ENCODE measurements at places on chromosomes 1 and 21.

DNA sequence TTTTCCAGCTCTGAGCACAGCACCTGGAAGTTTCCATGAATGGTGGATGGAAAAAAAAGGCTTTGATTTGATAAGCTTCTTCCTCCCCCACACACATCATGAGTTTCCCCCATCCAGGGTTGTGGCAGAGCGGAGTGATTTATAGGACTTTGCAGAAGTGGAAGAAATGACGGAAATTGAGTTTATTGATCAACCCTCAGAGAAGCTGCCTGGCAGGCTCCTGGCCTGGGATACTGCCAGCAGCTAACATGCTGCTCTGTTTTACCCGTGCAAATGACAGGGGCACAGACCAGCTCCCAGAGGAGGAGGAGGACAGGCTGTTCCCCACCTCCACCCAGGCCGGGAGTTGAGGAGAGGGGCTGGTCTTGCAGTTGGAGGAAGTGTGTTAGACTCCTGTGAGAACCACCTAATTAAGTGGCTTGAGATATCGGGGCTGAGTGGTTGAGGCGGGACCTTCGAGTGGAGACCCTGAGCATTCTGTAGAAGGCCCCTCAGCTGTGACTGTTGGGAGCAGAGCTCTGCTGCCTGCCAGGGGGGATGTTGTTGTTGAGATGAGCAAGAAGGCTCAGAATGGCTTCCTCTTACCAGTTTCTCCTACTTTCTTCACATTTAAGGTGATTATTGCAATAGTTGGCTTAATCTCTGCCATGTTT is 21.8 kb downstream of the ADORA1 start:
- no peak for DNase-seq

DNA sequence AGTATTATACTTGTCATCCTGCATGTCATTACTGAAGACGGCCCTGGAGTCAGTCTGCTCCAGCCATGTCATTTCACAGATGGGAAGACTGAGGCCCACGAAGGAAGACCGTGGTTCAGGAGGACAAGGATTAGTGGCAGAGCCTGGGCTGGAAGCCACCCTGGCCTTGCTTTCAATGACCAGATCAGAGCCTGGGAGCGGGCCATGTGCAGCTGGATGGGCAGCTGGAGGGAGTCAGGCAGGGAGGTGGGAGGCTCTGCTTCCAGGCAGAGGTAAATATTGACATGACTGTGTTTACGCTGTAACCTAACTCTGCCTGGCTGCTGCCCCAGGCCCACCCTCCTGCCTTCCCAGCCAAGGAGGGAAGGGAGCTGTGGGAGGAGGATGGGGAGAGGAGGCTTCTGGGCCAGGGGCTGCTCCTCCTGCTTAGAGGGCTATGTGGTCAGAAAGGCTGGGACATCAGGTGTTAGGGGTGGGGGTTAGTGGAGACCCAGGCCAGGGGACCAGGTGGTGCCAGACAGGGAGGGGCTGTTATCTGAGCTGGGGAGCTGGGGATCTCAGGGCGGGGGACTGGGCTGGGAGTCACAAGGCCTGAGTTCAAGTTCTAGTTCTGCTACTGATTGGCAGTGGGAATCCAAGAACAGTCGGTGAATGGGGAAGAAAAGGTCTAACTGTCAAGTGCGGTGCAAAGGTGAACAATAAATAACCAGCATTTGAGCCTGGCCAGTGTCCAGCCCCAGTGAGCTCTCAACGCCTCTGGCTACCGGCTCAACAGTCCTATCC is 48.5 kb upstream of the ECE1 start:
- DNase-seq = no peak

DNA sequence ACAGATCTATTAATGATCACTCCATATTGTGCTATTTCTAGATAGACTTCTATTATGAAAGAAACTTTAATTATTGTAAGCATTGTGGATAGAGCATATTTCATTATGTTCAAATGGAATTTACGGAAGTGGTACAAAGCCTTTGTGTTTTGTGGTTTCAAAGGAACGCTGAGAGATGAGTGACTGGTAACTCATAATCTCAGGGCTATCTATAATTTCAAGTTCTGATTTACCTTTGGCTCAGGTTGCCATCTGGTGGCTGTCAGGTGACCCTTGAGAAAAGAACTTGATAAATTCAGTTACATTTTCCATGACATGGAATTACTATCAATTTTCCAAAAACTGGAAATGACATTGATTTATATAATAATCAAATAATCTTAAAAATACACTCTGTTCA is 12.2 kb downstream of the NTNG1 start:
- DNase-seq = no peak

DNA sequence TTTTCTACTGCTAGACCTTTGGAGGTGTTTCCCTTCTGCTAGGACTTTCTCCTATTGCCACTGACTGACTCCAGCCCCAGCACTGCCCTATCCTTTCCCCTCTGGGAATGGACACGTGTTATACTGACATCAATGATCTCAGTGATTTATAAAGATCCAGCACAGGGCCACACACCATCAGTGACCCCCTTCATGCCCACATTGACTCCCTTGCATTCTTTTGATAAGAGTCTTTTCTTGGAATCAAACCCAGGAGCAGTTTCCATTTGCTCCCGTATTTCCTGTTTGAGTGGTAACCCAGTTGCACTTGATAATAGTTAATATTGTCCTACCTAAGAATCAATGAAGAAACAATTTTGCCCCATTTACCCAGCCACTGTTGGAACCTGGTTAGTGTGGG is 501.0 kb upstream of the USP24 start:
- no peak for DNase-seq

GRCh38 chr1:90186506-90187322 is 191.8 kb downstream of the ZNF326 start:
- DNase-seq = no peak

DNA sequence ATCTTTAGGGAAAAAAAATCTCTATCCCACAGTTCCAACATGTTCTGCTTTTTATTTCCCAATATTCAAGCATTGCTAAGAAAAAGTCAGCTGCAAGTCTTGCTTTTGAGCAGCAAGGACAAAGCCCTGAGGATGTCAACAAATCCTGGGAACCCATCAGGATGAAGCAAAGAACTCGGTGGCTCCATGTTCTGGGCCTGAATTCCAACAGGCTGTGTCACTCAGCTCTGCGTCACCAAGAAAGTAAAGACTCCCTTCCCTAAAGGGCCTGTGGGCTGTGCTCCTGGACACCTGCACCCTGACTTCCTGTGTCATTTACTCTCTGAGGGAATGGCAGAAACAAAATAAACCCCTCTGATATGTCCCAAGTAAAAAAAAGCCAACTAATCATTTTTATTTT is 95.5 kb downstream of the TIAM1 start:
- no peak for DNase-seq

GRCh38 chr1:31244326-31244725 is 4.6 kb upstream of the NKAIN1 start:
- no peak for DNase-seq

DNA sequence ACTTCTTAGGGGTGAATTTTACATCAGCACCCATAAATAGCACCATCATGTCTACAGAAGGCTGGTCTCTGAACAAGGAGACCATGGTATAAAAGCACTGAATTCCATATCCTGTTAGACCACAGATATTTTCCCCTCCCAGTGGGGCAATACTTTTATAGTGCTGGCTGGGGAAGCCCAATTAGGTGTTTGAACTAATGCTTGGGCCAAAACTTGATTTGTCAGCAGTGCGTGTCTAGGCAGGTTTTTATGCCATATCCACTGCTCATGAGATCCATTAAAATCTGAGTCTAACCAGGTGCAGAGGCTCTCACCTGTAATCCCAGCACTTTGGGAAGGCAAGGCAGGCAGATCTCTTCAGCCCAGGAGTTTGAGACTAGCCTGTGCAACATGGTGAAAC is 623.0 kb downstream of the NPHP4 start:
- DNase-seq = no peak

DNA sequence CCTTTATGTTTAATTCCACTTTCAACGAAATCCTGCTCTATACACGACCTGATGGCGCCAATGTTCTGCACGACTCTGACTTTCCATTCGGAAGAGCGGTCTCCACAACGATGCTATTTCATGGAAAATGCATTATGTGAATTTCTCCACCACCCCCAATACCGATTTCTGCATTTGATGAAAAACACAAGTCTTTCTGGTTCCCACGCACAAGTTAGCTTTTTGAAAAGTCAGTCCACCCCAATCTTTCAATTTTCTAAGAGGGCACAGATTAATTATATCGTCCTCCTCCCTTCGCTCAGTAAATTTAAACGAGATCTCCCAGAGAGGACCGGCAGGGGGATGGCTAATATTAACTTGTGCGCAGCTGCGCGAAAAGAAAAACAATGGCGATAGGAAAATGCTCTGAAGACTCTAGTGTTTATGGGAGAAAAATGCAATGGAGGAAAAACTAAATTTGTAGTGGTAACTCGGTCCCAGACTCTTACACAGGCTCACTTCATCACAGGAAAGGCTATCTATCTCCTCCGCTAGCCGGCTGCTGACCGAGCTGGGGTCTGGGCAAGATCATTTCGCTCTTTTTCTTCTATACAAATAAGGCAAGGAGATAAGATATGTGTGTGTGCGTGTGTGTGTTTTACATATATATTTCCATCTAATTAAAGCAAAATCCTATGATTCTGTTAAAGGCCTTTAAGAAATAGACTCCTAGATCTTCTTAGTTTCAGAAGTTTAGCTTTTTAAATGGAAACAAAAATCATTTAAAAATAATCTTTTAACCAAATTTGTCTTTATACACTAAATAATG is 1.2 kb upstream of the LHX8 start:
- DNase-seq = no peak

- DNase-seq = no peak
These were observed 76.0 kb downstream of the GLIS1 start for GRCh38 chr1:53662951-53663350.
